Caudate nucleus (tissue), 63 donors: ENCODE measurements at places on chromosomes 3 and 15.

DNA sequence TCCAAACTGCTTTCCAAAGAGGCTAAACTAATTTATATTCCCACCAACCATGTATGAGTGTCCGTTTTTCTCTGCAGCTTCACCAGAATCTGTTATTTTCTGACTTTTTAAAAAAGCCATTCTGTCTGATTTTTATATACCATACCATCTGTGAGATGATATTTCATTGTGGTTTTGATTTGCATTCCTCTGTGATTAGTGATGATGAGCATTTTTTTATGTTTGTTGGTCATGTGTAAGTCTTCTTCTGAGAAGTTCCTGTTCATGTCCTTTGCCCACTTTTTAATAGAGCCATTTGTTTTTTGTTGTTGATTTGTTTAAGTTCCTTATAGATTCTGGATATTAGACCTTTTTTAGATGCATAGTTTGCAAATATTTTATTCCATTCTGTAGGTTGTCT, 179.4 kb upstream of the ALCAM start:
- DNase-seq, result no peak

DNA sequence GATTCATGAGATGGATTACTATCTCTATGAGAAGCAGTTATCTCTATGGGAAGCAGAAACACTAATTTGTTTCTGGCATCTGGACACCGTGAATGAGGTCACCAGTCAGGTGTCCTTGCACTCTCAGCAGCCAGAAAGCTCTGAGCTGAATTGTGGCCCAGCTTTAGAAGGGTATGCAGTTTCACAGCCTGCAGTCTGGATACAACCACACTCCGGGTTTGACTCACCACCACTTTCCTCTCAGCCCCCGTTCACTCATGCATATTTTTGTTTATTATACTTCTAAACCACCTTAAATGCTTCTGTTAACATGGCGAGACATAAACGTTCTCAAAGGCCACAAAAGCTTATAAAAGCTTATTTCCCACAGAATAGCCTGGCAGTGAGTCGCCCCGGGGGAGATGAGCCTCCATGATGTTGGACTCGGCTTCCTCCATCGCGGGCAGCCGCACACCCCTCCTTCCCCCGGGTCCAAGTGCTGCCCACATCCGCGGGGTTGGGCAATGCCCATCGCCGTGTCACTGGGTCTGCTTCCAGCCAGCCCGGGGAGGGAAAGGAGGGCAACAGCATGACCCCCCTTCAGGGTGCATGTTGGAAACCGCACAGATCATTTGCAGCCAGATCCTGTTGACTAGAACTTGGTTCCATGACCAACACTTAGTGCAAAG, 16.8 kb upstream of the SLC41A3 start:
- peak; percentile 58 for DNase-seq

GRCh38 chr15:82613747-82614146, 33.4 kb downstream of the CPEB1 start:
- no peak for DNase-seq

DNA sequence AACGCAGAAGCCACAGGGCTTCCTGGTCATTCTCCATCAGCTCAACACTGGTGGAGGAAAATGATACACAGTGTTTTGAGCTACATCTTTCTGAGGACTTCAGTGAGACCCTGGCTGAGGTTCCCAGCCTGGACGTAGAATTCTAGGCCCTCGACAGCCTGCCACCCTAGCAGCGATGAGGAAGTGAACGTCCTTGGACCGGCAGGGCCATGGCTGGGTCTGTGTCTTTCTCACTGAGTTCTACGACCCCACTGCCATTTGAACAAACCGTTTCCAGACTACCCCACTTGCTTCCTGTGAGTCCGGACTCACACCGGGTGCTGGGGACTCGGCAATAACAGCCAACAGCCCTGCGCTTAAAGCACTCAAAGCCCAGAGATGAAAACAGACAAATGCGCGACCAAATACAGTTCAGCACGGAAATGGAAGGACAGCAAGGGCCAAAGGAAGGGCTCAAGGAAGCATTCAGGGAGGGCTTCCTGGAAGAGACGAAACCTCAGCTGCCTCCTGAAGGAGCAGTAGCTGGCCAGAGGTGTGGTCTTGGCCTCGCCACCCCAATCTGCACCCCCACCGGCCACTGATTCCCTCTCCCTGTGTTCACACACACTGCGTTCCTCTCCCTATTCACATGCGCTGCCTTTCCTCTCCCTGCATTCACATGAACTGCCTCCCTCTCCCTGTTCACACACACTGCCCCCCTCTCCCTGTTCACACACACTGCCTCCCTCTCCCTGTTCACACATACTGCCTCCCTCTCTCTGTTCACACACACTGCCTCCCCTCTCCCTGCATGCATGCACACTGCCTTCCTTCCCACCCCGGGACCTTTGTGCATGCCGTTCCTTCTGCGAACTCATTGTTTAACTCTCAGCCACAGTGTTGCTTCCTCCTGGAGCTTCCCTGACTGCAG, 136.3 kb upstream of the PRR20G start:
- DNase-seq, result no peak

DNA sequence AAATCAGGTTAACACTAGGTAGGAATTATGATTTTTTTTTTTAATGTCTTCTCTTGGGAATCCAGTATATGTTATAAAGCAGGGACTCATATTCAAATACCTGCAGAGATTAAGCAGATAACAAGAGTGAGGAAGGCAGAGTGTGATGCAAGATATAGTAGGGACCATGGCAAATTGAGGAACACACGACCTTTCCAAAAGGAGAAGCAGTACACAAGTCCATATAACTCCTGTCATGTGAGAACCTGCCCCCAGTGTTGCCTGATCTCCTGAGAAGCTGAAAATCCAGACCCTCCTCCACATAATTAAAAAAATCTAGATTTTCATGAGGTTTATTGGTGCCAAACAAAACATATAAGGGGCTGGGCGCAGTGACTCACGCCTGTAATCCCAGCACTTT, 3.6 kb downstream of the RFC4 start:
- no peak for DNase-seq

GRCh38 chr15:98322581-98322980, 325.8 kb upstream of the IGF1R start:
- no peak for DNase-seq

DNA sequence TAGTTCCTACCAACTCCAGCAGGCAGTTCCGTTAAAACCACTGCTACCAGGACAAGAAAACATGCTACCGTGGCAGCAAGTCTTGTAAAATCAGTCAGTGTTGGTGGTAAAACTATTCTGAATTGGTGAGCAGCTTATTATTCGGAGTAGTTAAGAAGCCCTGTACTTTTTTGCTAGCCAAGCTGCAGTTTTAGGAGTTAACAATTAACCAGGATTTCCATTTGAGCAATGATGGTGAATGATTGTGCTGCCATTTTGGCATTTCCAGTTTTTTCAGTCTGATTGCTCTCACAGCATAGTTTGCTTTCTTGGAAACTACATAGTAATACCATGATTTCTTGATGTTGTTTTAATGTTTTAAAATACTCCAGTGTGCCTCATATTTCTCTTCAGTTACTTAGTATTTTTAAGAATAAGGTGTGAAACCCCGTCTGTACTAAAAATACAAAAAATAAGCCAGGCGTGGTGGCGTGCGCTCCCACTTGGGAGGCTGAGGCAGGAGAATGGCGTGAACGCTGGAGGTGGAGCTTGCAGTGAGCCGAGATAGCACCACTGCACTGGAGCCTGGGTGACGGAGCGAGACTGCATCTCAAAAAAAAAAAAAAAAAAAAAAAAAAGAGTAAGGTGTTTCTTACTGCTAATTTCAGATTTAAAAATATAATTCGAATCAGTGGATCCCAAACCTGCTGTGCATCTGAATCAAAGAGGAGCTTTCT, 43.8 kb upstream of the SCAANT1 start:
- DNase-seq, result no peak

- no peak for DNase-seq
These were observed 260.0 kb downstream of the ABHD5 start for GRCh38 chr3:43950775-43951174.

GRCh38 chr3:59756934-59757333, 707.1 kb upstream of the CFAP20DC start:
- no peak for DNase-seq

DNA sequence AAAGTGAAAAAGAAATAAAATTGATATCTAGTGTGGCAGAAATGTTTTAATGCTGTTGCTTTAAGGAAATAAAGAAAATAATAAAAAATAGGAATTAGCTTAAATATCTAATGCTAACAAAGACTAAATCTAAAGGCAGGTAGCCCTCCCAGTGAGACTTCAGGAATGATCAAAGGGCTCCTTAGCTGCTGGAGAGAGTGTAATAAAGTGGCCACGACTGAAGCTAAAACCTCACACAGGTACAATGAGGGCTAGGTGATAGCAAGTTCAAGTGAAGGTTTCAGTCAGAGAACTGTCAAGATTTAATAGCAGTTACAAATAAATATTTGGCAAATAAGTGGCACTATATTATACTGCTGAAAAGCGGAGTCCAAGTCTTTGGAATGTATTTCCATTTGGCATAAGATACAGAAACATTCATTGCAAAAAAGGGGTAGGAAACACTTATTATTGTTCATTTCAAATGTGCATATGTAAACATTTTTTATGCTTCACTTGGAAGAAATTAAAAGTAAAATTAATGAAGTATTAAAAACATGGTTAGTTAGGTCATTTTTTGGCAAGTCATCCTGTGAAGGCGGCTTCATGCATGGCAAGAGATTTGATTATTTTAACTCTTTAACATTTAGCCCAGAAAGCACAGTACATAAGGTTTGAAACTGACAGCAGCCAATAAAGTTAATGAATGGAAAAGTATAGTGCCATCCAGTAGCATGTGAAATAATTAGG, 168.2 kb downstream of the ECT2 start:
- DNase-seq, result no peak

- DNase-seq, result no peak
These were observed 19.5 kb downstream of the SIDT1 start for GRCh38 chr3:113551820-113552219.

- DNase-seq, result no peak
These were observed 66.4 kb downstream of the PTPRG start for GRCh38 chr3:61627768-61628185.

DNA sequence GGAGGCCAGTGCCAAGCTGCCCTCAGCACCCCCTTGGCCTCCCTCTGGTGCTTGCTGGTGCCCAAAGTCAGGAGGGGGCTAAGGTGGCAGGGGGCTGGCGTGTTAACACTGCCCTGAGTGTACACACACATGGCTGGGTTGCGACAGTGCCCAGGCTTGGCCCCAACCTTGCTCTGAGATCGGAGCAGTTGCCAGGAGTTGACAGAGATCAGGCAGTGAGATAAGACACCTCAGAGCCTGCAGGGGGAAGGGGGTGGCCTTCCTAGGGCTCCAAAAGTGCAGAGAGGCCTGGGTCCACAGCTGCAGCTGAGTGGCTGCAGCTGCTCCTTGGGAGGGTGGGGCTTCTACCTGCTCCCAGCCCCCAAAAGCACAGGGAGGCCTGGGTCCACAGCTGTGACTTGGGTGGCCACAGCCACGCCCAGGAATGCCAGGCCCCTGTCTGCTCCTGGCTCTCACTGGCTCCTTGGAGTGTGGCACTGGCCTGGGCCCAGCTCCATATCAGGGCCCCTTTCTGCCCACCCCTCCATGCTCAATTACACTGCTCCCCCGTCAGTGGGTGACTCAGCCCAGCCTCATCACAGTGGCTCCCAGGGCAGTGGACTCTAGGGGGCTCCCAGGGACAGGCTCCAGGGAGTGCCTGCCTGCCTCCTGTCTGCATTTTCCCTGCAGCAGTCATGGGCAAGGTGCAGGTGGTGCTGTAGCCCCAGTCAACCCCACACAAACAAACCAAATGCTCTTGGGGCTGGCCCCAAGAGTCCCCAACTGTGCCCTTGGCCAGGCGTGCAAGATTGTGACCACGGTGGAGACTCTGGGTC, 56.4 kb upstream of the C15orf39 start:
- no peak for DNase-seq

DNA sequence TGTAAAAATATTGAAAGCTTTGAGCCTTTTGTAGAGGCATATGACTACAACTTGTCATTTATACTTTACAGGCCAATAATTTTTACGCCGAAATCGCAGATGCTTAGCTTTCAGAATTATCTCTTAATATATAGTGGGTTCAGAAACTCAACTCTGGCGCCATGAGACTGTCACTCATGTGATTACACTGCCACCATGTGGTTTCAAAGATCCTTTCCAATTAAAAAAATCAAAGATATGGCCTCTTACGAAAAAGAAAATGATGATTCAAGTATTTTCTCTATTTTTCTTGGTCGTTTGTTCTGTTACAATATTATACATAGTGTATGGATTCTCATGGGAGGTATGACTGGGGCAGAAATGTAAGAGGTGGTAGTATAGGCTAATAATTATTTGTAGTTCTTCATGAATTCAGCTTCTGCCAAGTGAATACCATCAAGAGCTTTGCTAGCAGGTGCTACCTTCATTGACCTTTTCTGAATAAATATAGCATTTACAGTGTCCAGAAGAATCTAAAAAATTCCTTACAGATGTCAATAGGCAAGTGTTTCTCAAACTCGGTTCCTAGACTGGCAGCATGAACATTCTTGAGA, 751.7 kb upstream of the GOLIM4 start:
- DNase-seq, result no peak

- DNase-seq, result no peak
These were observed 341.7 kb downstream of the FHIT start for GRCh38 chr3:60909526-60909925.

GRCh38 chr3:172702256-172702655, 8.6 kb downstream of the NCEH1 start:
- no peak for DNase-seq

GRCh38 chr3:196800742-196801434, 61.2 kb downstream of the PAK2 start:
- DNase-seq, result no peak

- no peak for DNase-seq
These were observed 481.7 kb downstream of the TUSC7 start for GRCh38 chr3:117191245-117191644.

GRCh38 chr3:171306631-171307030, 153.6 kb downstream of the TNIK start:
- DNase-seq, result peak; percentile 52

DNA sequence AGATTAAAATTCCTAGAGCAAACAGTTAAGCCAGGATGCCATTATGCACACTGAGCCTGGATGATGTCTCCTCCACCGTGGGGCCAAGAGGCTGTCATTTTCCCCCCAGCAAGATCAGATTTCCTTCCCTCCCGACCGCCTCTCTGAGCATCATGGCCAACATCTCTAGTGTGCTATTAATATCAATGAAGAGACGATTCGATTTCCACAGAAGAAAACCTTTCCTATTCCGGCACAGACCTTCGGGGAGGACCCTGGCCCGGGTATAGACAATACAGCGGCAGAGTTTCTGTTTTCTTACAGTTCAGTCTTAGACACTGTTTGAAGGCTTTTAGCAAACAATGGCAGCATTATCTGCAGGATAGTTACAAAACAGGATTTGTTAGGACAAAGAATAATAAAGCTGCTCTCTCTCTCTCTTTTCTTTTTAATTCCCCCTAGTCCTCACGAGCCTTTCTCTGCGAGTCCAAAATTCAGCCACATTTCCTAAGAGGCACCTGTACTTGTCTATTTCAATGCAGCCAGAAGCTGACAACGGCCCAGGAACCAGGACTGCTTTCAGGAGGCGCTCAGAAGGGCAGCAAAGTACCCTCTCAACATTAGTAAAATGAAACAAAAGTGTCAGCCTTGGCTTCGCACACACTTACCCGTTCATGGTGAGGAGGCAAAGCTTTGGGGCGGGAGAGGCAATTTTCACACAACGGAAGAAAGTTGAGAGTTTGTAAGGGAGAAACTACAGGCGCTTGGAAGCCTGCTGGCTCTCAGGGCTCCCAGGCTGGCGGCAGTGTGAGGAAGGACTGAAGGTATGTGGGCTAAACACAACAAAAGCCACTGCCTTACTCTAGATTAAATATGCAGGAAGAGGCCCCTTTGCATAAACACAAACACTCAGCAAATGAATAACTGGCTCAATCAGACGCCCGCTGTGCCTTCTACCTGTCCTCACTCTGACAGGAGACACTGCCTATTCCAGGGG, 278.0 kb downstream of the FOXP1 start:
- DNase-seq, result peak; percentile 8
